ENCODE measurements at places on chromosomes 7 and 10.

- no peak for DNase-seq
Measured at GRCh38 chr7:142709921-142710320, 39.4 kb upstream of the PRSS1 start.

- no peak for DNase-seq
Measured at GRCh38 chr7:91852263-91852741, 28.2 kb downstream of the MTERF1 start.

DNA sequence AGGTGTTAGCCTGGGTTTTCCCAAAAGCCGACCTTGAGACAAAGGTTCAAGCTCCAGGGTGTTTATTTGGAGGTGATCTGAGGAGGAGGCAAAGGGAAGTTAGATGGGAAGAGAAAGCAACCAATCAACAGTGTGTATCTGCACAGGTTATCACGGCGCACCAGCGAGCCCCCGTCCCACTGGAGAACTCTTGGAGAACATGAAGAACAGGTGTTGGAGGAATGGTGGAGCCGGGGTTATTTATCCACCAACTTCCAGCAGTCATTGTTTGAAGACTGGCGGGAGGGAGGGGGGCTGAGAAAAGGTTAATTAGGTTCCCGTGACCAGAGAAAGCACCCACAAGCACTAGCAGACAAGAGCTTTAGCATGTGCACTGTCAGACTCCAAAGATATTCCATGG is 282.5 kb upstream of the FOXK1 start:
- no peak for DNase-seq

DNA sequence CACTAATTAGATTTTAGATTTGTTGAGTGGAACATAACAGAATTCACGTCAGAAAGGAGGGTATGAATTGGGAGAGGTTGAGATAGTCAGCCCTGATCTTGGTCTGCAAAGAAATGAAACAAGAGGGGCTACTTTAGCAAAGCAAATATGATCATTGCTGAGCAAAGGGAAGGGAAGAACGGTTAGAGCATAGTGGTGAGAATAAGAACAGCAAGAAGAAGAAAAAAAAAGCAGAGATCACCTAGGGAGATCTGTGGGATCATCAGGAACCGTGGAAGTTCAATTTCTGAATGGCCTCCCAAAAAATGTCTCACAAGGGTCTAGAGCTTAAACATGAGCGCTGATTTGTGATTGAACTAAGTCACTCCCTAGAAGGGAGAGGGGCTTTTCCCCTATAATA is 156.1 kb downstream of the DGKI start:
- DNase-seq, result no peak

DNA sequence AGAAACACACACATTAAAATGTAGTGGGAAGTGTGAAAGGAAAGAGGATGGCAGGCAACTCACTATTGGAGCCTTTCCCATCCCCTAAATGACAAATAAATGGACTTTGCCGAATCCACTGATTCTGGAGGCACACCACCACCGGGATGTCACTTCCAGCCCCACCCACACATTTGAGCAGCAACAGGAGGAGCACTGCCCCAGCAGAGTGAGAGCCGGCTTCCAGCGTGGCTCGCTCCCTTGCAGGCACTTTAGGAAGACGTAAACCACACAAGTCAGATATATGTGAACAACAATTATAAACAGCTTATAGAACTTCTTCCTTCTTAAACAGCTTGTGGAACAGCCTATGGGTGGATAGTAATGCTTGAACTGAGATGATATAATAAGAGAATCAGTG is 191.0 kb downstream of the DGKI start:
- no peak for DNase-seq

- DNase-seq, result peak; percentile 30
Measured at GRCh38 chr10:125158601-125159485, 1.5 kb downstream of the CTBP2 start.

DNA sequence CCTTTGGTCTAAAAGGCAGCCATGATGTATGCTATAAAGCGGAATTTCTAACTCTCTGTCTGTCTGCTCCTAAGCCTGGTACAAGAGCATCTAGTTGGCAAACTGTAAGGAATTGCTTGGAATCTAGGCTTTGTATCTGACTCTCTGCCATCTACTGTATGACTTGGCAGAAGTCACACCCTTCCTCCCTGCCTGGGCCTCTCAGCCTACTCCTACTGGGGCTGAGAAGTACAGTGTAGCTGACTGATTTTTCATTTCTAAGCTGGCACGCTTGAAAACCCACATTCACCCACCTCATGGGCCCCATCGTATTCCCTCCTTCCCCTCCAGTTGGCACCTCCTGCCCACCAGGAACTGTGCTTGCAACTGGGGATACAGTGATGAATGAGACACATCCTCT is 435.2 kb downstream of the PLXNA4 start:
- DNase-seq, result no peak

DNA sequence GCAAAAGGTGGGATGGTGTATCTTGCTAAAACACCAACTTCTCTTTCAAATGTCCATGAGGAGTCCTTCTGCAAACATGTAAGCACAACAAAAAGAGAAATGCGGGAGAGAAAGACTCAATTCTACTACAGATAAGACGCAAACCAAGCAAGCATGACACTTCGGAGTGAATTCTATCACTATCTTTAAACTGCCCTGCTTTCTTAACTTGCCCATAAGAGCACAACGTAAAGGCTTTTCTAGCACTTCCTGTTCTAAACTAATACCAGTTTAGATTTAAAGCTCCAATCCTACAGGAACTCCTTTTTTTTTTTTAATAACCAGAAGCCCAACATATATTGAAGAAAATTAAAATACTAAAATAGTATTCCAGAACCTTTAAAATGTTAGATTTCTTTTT is 8.4 kb downstream of the RHEB start:
- DNase-seq, result no peak

DNA sequence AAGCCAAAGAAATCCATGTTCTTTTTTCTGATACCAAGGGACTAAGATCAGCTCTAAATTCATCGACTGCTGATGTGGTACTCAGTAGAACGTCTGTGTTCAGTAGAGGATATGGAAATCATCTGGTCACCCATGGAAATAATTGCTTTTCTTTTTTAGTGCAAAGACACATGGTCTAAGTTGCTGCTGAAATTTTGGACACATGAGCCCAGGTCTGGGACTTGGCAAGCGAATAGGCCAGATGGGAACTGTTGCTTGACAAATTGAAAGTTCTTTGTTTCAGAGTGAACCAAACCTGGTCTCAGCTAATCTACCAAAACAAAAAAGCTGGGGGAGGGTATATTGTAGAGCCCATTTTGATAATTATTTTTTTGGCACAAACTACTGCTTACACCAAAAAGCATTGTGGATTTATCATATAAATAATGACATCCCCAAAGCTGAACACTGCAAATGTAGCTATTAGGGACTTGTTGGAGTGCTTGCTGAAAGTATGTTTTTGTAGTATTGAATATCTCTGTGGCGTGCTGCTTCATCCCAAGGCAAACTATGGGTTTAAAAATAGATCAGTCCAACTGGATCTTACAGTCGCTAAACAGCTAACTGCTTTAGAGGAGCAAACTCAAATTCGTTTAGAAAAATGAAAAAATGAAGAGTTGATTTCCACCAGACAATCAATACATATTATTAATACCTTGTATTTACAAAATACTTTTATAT is 144.7 kb downstream of the TRIL start:
- DNase-seq, result no peak

DNA sequence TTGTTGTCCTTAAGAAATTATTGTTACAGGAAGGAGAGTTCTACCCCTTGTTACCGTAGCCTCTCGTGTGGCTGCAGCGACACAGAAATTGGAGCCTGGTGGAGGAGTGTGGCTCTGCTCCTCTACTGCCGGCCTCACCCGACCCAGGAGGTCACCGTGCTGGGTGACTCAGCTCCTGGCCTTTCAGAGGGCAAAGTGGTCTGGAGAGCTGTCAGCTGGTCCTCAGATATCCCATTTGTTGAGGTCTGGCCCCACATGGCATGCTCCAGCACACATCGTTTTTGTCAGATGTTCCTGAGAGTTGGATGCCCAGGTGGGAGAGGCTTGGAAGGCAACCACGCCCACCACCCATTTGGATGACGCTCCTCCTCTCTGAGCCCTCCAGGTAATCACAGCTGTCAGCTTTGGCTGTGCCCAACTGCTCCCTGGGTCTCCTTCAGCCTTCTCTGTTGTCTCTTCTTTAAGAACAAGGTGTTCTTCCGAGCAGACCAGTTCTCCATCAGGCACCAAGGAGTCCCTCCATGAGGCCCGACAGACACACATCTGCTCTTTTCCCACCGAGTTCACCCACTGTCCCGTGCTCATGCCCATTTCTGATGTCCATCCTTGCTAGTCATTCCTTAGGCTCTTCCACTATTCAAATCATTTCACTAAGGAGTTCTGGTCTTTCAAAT is 80.3 kb downstream of the RAMP3 start:
- DNase-seq, result no peak

DNA sequence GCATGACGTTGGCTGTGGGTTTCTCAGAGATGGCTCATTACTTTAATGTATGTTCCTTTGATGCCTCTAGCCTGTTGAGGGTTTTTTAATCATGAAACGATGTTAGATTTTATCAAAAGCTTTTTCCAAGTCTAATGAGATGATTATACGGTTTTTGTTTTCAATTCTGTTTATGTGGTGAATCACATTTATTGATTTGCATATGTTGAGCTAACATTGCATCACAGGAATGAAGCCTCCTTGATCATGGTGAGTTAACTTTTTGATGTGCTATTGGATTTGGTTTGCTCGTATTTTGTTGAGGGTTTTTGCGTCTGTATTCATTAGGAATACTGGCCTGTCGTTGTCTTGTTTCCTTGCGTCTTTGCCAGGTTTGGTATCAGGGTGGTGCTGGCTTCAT is 52.3 kb upstream of the PTPN12 start:
- DNase-seq, result no peak

- DNase-seq, result no peak
Measured at GRCh38 chr7:103499976-103500375, 54.0 kb upstream of the SLC26A5 start.

GRCh38 chr10:88065383-88066049 is 202.1 kb downstream of the PTEN start:
- no peak for DNase-seq

GRCh38 chr10:132735923-132736391 is 50.0 kb downstream of the NKX6-2 start:
- no peak for DNase-seq

DNA sequence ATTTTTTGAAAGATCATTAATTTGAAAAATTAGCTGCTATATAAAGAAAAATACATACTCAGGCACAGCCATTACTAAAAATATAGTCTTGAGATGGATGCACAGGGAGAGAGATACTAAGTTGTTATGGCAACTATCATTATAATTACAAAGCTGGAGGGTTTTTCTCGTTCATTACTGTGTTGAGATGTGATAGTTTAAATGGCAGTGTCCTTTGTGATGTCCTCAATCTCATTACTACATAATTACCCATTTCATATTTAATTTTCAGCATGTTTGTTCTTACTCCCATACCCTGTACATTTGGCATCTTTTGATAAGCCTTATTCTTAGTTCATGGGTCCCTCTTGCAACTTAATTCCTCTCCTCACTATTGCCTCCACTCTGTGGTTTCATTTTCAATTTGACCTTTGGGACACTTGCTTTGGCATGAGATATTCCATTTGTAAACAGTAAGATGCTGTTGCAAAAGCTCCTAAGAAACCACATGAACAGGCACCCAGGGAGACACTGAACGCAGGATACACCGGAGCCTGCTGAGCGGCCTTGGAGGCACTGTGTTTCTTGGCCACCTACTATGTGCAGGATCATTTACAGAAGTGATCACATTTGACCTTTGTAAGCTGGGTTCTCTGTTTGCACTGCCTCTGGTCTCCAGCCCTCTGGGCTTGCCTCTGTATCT is 4.8 kb upstream of the CPXM2 start:
- no peak for DNase-seq

DNA sequence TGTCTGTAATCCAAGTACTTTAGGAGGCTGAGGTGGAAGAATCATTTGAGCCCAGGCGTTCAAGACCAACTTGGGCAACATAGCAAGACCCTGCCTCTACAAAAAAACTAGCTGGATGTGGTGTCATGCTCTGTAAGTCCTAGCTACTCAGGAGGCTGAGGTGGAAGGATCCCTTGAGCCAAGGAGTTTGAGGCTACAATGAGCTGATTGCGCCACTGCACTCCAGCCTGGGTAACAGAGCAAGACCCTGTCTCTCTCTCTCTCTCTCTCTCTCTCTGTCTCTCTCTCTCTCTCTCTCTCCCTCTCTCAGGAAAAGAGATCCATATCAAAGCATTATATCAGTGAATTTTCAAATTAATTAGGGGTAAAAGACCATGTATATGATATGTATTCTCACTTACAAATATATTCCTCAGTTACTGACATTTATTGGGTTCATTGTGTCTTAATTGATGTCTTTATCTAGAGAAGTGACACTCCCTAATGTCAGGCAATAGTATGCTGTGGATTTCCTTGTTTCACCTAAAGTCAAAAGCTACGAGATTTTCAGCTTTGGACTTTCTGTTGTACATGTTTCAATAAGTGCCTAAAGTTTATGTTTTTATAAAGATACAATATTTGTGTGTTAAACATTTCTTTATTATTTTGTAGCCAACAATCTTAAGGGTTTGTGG is 76.7 kb downstream of the SHH start:
- DNase-seq, result no peak

GRCh38 chr7:23333671-23334246 is 34.6 kb downstream of the MALSU1 start:
- no peak for DNase-seq

DNA sequence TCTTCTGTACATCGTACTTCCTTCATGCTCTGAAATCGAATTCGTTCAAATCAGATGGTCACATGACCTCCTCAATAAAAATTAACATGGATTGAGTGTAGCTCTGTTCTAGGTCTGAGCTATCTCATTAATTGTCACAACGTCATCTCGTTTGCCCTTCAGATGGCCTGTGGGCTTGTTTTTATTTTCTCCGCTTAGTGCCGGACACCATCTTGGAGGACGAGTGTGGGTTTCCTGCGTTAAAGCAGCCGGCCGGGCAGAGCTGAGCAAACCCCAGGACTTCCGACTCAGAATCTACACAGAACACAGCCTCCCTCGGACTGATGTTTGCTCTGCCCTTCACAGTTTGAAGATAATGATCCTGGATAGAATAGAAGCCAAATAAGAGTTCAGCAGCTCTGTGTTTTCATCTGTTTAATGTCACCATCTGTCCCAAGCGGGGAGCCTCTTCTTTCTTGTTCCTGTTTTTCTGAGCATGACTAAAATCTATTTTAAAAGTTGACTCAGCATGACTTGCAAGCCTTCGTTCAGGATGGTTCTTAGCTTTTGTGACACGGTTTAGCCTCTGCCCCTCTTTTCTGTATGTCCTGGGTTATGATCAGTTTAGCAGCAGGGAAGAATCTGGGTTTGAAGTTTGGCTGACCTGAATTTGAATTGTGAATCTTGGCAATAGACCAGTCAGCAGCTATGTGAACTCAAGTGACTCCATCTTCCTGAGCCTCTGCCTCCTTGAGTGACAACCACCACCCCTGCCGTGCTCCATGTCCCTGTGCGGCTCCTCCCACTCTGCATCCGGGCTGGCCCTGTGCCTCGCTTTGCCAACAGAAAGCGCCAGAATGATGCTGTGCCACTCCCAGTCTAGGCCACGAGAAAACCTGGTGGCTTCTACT is 30.6 kb upstream of the GALNTL5 start:
- DNase-seq, result peak; percentile 59

GRCh38 chr7:23347033-23347681 is 48.0 kb downstream of the MALSU1 start:
- DNase-seq, result no peak
